Esophagus squamous epithelium (tissue), 5 donors: ENCODE measurements at places on chromosomes 11 and 22.

DNA sequence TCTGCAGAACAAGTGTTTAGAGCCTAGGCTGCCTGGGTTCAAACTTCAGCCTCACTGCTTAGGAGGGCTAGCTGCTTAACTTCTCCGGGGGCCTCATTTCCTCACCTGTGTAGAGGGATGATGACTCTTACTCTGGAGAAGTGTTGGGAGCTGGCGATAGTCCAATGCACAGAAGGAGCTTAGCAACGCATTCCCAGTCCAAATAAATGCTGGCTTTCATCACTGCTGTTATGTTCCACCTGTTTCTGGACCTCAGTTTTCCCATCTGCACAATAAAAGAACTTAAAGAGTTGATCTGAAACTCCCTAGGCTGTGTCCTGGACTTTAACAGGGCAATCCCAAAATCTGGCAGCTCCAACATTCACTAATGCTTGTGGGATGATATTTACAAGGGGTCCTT lies 337.8 kb downstream of the MIAT start:
- no peak for DNase-seq

GRCh38 chr11:72236083-72236697 lies 7.8 kb downstream of the PHOX2A start:
- no peak for DNase-seq

- no peak for DNase-seq
These were observed 1.6 kb downstream of the NR1H3 start for GRCh38 chr11:47259232-47259977.

GRCh38 chr11:97000481-97000880 lies 610.7 kb downstream of the JRKL start:
- DNase-seq, result no peak

DNA sequence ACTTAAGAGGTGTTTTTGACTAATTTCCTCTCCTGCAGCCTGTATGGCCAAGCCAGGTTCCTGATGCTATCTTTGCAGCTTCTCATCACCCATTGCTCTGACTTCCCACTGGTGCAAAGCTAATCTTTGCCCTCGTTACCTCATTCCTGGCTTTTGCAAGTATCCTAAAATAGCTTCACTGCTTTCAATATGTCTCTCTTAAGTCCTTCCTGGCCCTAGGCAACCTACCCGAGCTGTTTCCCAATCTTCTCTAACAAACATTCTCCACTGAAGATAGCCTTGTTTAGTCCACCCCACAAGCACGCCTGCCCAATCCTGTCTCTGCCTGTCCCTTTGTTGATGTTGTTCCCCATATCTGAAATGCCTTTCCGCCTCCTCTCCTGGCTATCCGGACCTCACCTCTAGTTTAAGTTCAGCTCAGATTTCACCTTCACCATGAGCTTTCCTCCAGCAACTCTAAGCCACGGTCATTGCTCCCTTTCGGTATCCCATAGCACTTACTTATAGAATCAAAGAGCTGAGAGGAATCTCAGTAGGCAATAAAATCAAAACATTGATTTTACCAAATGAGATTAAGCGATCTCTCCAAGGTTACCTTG lies 30.1 kb upstream of the CECR2 start:
- DNase-seq, result no peak

GRCh38 chr22:26656891-26657851 lies at the start of gene MIAT:
Gene MIAT (plus strand): TSS chr22:26657588.
- DNase-seq, result no peak

GRCh38 chr11:126680131-126680530 lies 320.4 kb downstream of the KIRREL3 start:
- no peak for DNase-seq

- no peak for DNase-seq
These were observed 16.3 kb upstream of the CYP2R1 start for GRCh38 chr11:14908214-14908880.

DNA sequence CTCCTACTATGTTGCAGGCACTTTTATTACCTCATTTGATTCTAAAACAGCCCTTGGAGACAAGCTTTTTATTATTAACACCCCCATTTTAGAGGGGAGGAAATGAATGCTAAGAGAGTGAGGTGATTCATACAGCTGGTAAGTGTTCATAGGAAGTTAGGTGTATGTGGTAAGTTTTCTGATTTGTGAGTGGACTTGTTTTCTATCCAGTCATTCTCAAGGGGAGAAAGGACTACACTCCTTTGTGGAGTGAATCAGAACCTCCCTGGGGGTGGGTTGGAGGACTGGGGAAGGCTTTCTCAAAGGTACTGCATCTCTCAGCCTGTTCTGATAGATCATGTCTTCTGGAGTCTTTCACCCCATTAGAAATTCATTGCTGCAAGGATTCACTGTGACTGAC lies 23.5 kb downstream of the PKNOX2 start:
- DNase-seq, result no peak

DNA sequence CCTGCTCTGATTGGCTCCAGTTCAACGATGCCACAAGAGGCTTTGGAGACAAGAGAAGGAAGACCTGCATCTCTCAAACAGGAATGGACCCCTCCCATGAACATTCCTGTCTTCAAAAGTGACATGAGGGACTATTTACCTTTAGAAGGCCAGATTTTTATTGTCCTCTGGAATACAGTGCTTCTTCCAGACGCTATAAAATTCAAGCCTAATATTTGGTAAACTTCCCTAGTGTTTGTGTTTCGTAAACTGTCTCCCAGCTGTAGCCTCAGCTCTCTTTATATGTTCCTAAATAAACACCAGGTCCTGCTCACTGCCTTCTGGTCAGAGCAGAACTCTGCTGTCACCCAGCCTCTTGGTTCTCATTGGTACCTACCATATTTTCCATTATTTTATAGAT lies 157.8 kb downstream of the CCDC34 start:
- no peak for DNase-seq

- no peak for DNase-seq
These were observed 75.2 kb downstream of the DHCR7 start for GRCh38 chr11:71372693-71373657.

- DNase-seq, result no peak
These were observed 12.1 kb upstream of the APOA1 start for GRCh38 chr11:116849486-116849885.

- DNase-seq, result no peak
These were observed 32.9 kb upstream of the TECTA start for GRCh38 chr11:121067962-121068647.

DNA sequence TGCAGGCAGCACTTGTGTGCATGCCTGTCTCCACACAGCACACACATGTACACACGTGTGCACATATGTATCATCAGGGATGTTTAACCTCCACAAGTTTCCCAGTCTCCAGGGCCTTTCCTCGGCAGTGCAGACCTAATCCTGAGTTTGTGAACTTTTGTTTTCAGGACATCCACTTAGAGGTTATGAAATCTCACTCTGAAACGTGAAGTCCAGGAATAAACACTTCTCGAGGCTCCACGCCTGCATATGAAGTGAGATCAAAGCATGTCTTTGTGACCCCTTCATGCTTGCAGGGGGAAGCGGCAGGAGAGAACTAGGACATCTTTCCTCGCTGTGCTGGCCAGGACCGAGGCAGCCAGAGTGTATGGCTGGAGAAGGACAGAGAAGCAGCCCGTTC lies 3.1 kb downstream of the SHISAL1 start:
- DNase-seq, result no peak

DNA sequence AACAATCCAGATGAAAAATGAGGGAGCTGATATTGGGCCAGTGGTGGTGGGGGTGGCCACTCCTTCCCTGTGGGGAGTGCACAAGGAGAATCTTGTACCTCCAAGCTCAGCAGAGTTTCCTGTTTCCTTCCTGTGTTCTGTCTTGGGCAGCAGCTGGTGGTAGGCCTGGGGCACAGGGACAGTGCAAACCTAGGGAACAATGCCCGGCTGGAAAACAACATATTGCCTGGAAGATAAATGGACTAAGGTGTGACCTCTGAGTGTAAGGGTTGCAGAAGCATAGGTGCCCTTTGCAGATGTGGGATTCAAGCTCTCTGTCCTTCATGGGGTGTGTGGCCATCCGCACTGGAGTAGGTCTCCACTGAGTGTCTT lies 5.8 kb upstream of the JAM3 start:
- no peak for DNase-seq

- DNase-seq, result no peak
These were observed 209.6 kb downstream of the BUD13 start for GRCh38 chr11:116563028-116563711.

DNA sequence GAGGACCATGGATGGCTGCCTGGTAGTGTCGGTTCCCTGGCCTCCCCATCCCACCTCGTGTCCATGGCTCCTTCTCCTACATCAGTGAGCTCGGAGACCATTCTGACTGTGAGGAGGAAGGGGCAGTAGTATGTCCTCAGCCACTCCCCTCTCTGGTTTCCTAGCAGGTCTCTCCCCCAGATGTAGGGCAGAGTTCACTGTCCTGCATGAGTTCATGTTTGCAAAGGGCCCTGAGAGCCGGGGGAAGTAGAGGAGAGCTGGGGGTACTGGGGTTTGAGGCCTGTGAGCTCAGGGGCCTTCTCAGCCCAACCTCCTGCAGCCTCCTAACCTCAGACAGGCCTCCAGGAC lies 18.4 kb upstream of the ST3GAL4 start:
- DNase-seq, result no peak

DNA sequence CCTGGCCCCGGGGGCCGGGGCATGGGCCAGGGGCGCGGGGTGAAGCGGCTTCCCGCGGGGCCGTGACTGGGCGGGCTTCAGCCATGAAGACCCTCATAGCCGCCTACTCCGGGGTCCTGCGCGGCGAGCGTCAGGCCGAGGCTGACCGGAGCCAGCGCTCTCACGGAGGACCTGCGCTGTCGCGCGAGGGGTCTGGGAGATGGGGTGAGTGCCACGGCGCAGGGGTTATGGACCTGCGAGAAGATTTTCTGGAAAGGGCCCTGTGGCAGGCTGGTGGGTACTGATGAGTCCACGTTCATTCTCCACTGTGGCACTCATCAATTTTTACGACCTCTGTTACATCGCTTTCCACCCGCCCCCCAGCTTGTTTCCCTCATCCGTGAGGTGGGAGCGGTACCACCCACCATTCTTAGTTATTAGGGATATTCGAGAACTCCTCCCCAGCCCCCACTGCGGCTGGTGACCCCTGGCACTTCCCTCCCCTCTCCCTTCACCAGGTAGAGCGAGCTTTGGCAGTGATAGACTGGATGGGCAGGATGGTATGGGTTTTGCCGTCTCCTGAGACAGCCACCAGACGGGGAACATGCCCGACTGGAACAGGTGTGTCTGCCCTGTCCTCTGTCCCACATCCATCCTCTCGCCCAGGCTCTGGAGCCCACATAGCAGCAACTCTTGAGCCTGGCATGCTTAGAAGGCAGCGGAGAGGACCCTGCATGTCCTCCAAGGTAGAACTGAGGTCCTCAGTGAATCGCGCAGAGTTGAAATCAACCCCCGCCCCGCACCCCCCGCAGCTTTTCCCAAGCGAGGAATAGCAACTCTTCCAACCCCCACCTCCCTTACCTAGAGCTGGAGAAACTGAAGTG lies 562 bp downstream of the DGAT2 start:
- DNase-seq, result no peak

GRCh38 chr11:87878373-87878825 lies 296.8 kb downstream of the RAB38 start:
- no peak for DNase-seq

GRCh38 chr11:88337987-88338668 lies 592 bp upstream of the CTSC start:
- no peak for DNase-seq

DNA sequence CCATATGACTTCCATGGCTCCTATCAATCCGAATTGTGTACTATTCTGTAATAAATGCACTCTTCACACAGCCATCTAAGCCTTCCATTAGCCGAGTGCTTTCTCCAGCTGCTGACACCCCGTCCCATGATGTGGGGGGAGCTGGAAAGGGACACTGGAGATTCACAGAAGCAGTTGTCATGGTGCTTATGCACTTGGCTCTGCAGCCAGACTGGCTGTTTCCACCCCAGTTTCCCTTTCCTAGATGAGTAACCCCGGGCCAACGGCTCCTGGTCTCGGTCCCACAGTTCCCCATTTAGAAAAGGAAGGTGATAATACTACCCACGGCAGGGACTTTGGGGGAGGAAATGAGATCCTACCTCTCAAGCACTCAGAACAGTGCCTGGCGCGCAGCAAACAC lies 244.9 kb upstream of the SYN3 start:
- no peak for DNase-seq

DNA sequence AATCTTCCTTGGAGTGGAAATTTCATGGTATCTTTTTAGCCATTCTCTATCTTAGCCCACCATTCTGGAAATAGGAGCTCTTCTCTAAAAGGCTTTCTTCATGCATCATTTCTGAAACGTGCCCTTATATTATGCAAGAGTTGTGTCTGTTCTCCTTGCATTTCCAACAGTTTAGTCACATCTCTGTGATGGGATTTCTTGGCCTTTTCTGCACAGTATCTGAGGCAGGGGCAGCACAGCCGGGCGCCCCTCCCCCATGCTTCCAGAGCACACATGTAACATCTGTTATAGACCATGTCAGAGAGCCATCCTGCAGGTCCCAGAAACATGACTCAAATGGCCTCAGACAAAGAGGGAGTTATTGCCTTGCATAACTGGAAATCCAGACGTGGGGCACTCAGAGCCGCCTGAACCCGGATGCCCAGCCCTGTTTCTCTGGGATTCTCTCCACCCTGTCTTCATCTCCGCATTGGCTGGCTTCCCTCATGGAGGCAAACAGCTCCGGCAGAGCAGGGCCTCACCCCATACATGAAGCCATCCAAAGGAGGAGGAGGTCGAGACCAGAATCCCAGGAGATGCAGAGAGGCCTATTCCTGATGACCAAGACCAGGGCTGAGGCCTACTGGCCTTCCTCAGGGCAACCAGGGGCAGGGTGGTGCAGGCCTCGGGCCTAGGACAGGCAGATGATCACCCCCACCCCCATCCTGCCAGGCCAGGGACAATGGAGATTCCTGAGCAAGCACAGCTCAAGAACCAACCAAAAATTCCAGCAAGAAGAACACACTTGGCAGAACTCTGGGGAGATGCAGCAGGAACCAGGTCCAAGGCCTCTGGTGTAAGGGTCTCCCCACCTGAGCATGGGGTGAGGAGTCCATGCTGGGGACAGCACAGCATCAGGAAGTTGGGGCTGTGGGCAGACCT lies 61.3 kb downstream of the IGLL5 start:
- DNase-seq, result no peak
